ENCODE measurements at places on chromosomes 7 and 10.

- DNase-seq = no peak
These were observed 66.6 kb downstream of the AGMO start for GRCh38 chr7:15495170-15495569.

DNA sequence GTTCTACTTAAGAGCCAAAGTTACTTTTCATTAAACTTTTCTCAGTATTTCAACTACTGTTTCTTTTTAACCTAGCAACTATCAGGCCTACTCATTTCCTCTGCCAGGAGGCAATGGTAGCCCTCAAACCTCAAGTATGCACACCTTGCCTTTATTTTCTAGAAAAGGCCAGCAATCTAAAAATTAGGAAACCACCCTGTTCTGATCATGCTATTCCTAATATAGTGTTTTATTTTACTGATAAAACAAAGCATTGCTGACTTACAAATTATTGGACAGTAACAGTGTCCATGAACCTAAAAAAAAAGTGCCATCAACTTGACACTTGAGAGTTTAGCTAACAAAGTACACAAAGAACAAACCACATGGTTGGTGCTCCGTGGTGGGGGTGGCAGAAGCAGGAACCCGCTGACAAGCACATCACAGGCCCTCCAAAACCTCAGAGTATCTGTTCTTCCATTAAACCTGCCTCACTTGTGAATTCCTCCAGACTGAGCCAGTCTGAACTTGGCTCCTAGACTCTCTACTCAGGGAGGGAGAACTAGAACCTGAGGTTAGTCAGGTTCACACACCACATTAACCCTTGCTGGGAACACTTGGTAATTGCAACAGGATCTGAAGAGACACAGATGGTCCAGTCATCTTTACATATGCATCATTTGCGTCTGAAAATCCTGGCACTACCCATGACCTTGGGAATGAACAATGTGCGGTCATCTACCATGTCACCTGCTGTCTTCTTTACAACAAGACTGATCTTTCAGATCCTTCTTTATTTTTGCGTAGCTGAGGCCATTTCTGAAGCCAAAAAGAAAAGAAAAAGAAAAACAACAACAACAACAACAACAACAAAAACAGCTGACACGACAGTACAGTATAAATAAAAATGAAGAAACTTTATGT, 31.9 kb downstream of the PIP4K2A start:
- DNase-seq = peak; percentile 55

DNA sequence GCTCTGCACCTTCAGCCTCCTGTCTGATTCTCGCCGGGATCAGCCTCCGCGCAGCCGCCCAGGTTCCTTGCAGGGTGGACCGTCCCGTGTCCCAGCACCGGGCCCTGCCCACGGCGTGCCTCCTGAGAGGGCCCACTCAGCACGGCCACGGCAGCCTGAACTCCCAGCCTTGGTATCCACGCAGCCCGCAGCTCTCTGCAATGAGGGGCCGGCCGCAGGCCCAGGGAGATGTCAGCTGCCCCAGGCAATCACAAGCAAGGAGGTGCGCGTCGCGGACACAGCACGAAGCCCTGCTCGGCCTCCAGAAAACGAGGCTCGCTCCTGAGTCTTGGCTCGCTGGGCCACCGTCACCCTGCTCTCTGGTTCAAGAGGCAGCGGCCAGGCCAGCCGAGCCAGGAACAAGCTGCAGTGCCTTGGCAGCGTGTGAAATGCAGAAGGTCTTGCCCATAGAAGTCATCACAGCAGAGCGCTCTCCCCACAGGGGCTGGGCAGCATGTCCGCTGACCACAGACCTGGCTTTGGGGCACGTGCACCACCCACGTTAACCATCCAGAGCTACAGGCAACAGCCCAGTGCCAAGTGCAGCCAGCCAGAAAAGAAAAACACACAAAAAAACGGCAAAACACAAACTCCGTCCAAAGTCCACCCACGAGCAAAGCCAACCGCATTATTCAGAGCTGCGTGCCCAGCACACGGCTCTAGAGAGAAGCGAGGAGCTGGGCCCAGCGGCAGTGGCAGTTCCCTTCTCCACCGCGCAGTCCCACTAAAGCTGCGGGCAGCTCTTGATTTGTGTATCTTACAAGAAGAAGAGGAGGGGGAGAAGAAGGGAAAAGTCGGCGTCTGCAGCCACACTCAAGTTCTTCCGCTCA, 13.9 kb downstream of the GPER1 start:
- no peak for DNase-seq

- DNase-seq = no peak
These were observed 141.9 kb upstream of the PPP2R2D start for GRCh38 chr10:131758939-131759301.

- DNase-seq = no peak
These were observed 139.5 kb downstream of the IDE start for GRCh38 chr10:92434385-92434784.

DNA sequence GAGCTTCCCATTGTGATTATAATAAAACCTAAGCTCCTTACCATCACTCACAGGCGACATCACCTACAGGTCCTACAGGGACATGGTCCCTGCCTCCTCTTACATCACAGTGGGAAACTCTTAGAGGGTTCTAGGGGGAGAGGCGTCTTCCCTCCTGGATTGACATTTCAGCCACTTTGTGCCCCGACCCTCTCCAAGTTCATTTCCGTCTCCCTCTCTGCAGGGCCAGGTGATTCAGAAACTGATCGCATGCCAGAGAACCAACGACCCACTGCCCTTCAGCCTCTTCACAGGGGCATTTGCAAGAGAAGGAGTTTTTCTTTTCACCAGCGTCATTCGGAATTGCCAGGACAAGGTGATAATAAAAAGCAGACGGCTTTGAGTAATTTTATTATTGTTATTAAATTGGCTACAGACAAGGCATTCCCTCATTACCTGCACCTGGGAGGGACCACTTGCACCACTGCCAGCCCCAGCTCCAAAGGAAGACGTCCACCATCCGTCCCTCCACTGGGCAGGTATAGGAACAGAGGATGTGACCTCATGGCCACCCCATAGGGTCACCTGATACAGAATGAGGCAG, 85.8 kb upstream of the CUX1 start:
- no peak for DNase-seq

DNA sequence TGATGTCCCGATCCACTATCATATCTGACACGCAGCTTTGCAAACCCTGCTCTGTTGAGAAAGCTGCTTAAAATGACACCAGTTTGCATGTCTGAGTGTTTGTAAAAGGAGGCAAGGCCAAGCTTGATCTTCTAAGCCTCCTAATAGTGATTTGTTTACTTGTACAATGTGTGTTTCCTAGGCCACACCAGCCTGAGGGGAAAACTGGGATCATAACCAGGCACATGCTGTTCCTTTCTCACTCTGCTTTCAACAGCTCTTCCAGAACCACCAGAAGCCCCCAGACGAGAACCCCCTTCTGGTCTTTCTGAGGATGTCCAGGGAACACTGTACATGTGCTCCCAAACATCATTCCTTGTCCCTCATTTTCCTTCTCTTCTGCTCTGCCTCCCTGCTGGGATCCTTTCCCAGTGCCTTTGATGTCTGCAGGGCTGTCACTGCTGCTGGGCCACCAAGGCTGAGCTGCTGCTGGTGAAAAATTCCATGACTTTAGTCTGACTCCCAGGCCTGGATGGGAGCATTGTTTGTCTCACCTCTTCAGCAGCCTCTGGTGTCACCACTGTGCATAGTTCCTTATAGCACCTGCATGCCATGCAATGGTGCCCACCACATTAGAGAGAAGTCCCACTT, 4.0 kb upstream of the LGI1 start:
- no peak for DNase-seq

GRCh38 chr10:10819206-10819856, 198.3 kb upstream of the CELF2 start:
- DNase-seq = no peak

GRCh38 chr7:123260428-123260960, 60.7 kb upstream of the SLC13A1 start:
- no peak for DNase-seq

GRCh38 chr7:135353832-135354231, 120.2 kb downstream of the STRA8 start:
- no peak for DNase-seq

- no peak for DNase-seq
These were observed 106.6 kb upstream of the TNS3 start for GRCh38 chr7:47688311-47689100.

GRCh38 chr7:19094138-19094537, 23.3 kb downstream of the TWIST1 start:
- DNase-seq = no peak

- DNase-seq = no peak
These were observed 109.3 kb upstream of the INSIG1 start for GRCh38 chr7:155188357-155188756.

- no peak for DNase-seq
These were observed 26.5 kb downstream of the BTRC start for GRCh38 chr10:101380353-101381017.

DNA sequence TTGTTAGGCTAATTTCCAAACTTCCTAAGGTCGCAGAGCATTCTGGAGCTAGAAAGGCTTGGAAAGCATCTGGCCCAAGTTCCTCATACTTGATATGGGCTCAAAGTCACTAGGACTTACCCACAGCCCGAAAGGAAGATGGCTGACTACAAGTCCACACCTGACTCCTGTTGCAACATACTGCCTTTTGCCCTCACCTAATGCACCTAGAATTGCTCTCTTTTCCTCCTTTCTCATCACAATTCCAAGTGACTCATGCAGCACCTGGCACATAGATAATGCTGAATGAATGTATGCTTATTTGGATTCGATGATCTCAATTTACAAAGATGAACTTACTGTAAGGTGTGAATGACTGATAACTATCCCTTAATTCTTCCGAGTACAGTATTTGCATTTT, 131.5 kb downstream of the SORBS1 start:
- DNase-seq = no peak
